Left forelimb (tissue), 1 donor: ENCODE measurements at places on chromosomes 7 and 10.

DNA sequence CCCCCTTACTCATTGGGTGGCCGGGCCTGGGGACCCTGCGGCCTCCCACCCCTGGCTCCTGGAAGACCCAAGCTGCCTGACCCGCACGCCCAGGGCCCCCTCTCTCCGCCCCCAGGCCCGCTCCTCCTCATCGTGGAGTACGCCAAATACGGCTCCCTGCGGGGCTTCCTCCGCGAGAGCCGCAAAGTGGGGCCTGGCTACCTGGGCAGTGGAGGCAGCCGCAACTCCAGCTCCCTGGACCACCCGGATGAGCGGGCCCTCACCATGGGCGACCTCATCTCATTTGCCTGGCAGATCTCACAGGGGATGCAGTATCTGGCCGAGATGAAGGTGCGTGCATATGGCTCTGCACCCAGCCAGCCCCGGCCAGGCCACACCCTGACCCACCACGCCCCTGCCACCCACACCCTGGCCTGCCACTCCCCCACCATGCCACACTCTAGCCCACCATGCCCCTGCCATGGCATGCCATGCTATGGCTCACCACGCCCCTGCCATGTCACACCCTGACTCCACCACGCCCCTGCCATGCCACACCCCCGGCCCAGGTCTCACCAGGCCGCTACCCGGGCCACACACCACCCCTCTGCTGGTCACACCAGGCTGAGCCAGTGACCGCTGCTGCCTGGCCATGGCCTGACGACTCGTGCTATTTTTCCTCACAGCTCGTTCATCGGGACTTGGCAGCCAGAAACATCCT lies 18.7 kb upstream of the CSGALNACT2 start:
- peak; percentile 65 for DNase-seq

DNA sequence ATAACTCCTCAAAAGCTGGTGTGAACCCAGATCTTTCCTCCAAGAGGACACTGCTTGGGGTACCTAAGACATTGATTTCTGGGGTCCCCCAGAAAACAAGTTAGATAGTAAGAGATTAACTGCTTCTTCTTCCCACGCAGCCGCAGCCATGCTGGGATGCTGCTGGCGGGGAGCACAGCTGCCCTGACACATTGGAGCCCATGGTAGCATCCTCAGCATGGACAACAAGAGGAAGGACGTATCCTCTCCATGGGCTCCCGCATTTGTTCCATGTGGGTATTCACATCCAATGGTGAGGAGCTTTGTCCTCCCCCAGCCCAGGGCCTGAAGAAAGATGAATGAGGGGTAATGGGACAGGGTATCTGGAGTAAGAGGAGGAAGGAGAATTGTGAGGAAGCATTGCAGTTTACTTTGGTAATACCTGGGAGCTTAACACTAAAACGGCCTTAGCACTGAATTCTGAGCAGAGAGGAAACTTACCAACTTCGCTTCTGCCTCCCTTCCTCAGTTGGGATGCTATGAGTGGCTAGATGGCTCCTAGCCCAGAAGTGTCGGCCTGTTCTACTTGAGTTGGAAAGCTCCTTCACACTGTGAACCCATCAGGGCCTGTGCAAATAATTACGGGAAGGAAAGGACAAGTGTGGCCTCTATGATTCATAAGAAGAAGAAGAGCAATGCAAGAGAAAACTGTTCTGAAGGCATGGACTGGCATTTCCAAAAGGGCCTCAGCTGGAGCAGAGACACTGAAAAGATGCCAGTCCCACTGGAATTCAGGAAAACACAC lies 43.9 kb downstream of the C10orf120 start:
- DNase-seq = no peak

DNA sequence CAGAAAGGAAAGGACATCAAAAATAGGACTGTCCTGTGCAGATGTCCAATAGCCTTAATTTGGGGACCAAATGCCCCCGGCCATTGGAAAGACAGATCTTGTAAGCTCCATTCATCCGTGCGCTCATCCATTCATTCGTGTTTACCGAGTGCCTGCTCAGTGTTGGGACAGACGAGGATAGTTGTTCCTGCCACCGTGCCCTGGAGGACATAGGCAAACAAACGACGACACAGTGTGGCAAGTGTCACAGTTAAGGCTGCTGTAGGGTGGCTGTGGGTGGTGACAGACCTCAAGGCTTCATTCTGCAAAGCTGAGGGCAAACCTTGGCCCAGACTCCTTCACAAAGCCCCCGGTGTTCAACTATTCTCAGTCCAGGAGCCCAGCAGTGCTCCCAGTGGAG lies 27.6 kb downstream of the MKI67 start:
- no peak for DNase-seq

DNA sequence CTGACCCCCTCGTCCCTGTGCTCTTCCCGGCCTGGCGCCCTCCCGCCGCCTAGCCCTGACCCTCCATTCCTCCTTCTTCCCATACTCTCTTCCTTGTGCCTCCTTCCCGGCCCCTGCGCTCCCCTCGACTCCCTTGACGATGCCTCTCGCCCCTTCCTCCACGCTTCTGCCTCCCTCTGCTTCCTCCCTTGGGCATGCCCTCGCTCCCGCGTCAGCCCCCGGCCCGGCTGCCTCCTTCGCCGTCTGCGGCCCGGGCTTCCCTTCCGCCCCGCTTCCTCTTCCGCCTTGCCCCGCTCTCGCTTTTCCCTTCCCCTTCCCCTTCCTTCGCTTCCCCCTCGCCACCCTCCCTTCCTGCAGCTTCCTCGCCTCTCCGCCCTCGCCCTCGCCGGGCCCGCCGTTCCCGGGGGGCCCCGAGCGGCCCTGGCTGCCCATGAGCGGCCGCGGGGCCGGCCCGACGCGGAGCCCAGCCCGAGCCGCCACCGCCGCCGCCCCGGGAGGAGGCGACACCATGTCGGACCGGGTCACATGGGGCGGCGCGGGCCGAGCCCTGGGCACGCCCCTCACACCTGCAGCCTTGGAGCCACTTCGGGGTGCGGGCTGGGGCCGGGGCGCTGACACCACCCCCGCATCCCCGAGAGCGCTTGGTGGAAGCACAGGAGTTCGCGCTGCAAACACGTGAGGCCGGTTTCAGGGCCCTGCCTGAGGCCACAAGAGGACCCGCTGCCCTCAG lies at the start of gene FBXW4:
Gene FBXW4 (minus strand): TSS at position 497 of the 730 bp plus-strand sequence. CDS start 65 bp downstream, at position 432.
- DNase-seq = peak; percentile 75

- no peak for DNase-seq
Measured at GRCh38 chr10:15169555-15170401, 1.3 kb upstream of the NMT2 start.

DNA sequence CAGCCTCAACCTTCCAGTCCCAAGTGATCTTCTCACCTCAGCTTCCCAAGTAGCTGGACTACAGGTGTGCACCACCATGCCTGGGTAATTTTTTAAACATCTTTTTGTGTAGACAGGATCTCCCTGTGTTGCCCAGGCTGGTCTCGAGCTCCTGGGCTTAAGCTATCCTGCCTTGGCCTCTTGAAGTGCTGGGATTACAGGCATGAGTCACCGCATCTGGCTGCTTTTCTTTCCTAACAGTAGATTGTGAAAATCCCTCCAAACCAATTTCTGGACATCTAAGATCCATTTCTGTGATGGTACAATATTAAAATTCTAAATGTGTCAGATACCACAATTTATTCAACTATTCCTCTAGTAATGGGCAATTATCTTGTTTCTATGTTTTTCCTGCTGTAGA lies 38.7 kb downstream of the RAB18 start:
- DNase-seq = no peak

DNA sequence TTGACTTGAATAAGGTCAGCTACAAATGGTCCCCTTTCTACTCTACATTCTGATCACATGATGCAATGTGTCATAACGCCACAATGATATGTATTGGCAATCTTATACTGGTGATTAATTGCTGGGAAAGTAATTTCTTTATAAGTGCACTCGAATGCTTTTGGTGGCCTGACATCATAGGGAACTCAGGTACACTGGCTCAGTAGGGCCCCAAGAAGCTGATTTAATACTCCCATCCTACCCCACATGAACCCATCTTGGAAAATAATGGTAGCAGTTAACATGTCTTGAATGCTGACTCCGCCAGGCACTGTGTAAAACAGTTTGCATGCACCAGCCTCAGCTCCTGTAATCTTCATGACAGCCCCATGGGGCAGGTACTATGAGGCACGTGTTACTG lies 186.9 kb downstream of the SNX10 start:
- no peak for DNase-seq

DNA sequence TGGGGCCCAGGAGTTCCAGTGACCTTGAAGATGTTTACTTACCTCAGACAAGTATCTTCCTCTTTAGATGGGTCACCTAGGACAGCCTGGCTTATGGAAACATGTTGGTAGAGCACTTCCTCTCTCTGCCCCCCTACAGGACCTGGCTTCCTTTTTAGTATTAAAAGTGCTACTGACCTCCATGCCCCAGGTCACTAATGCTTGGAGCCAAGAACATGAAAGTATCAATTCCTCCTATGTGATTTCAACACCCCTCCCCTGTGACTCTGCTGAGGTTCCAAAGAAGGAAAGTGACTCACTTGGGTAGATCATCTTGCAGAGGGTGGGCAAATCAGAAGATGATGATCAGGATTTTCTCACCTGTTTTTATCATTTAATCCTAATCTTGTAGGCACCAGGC lies 125.3 kb upstream of the CCDC6 start:
- no peak for DNase-seq

GRCh38 chr10:19498393-19499290 lies 317.6 kb upstream of the PLXDC2 start:
- no peak for DNase-seq

DNA sequence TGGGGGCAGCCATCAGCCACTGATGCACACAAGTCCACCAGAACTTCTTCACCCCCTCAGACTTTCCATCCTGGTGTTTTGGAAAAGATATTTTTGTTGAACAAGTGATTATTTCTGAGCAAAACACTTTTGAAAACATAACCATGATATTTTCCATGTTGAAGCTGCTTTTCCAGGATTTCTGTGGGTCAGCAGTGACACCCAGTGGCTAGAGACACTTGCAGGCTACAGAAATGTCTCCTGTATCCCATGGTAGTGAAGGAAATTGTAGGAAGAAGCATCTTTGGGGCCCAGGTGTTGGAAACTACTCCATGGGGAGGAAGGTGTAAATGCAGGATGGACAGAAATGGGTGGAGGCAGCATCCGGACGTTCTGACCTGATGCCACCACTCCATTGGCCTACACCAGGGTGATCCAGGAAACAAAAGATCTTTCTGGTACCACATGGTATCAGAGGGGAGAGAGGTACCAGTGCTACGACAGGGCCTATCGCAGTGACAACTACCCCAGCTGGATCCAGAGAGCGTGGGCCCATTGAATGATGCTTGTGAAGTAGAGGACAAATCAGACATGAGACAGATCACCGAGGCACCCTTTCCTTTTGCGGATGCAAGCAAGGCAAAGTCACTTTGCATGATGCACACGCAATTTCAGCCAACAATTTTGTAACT lies 111.7 kb upstream of the COBL start:
- no peak for DNase-seq

GRCh38 chr7:117737926-117738325 lies 135.3 kb downstream of the CTTNBP2 start:
- no peak for DNase-seq

DNA sequence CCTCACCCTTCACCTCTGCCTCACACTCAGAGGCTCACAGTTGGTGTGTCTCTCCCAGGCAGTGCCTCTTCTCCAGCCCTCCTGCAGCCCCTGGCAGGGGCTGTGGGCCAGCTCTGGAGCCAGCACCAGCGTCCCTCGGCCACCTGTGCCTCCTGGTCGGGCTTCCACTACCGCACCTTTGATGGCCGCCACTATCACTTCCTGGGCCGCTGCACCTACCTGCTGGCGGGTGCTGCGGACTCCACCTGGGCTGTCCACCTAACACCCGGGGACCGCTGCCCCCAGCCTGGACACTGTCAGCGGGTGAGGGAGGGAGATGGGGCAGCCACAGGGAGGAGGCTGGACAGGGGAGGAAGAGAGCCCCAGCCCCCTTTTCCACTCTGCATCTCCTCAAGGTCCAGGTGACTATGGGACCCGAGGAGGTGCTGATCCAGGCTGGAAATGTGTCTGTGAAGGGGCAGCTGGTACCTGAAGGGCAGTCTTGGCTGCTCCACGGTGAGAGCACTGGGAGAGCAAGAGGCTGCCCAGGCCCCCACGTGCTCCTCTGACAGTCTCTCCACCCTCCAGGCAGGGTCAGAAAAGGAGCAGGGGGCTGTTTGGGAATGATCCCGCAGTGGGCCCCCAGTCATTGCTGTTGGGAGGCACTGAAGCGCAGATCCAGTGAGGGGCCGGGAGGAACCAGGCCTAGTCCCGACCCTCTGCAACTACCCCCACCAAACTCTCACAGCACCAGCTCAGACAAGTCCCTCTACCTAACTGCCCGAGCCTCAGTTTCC lies 4.4 kb upstream of the ZNF467 start:
- no peak for DNase-seq

DNA sequence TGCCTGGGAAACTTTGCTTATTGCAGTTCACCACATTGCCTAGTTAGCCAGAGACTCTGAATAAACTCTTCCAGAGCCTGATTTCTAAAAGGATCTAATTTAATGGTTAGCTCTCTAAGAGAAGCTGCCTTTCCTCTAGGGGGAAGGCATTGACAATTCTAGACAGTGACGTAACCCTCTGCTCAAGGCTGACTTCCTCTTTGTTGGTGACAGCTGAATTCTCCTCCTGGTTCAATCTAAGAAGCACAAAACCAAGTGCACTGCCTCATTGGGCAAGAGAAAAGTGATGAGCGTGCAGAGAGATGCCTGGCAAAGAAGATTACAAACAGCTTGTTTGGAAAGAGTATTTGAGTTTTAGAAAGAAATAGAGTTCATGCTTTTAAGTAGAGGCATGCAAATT lies 102.7 kb downstream of the MACC1 start:
- DNase-seq = no peak

DNA sequence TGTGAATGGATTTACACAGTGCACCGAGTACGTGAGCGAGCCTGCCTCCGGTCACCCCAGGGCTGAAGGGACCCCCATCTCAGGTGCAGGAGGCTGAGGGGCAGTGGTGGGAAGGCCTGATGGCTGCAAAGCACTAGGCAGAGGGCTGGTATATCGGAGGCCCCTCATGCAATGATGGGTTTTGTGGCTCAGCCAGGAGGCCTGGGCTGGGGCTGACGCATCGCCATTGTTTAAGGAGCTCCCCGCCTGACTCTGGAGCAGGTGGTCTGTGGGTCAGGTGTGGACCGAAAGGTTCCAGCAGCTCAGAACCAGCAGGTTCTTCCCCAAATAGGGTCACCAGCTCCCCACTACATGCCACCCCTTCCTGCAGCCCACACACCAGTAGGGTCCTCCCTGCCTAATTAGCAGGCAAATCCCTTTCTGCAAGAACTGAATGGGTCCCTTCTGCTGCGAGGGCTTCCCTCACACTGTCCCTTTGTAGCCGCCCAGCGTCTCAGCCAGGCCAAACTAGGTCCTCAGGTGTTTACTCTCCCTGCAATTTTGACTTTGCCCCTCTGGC lies 33.0 kb downstream of the OAT start:
- no peak for DNase-seq

DNA sequence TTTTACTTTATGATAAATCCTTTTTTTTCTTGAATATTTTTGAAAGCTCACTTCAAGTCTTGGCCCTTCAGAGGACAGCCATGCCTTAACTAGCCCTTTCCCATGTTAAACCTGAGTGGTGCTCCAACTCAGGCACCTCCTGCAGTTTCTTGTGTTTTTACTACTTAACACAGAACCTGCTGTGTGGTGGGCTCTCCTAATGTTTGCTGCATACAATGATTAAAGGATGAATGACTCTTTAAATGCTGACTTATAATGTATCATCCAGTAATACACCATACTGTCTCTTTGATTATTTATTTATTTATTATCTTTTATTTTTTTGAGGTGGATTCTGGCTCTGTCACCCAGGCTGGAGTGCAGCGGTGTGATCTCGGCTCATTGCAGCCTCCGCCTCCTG lies 179.4 kb downstream of the SEMA3E start:
- no peak for DNase-seq

GRCh38 chr10:3399756-3400155 lies 227.2 kb upstream of the PITRM1 start:
- DNase-seq = no peak

- no peak for DNase-seq
Measured at GRCh38 chr10:17474595-17475323, 20.4 kb upstream of the ST8SIA6 start.
